ENCODE measurements at places on chromosomes 7 and 10. TPM values are rescaled to one million over a fixed set of nuclear protein-coding genes. Genes with fewer than 3 reads are reported as not detected.
A peak's percentile ranks its signal among the peaks of the same experiment; 100 is the strongest.

DNA sequence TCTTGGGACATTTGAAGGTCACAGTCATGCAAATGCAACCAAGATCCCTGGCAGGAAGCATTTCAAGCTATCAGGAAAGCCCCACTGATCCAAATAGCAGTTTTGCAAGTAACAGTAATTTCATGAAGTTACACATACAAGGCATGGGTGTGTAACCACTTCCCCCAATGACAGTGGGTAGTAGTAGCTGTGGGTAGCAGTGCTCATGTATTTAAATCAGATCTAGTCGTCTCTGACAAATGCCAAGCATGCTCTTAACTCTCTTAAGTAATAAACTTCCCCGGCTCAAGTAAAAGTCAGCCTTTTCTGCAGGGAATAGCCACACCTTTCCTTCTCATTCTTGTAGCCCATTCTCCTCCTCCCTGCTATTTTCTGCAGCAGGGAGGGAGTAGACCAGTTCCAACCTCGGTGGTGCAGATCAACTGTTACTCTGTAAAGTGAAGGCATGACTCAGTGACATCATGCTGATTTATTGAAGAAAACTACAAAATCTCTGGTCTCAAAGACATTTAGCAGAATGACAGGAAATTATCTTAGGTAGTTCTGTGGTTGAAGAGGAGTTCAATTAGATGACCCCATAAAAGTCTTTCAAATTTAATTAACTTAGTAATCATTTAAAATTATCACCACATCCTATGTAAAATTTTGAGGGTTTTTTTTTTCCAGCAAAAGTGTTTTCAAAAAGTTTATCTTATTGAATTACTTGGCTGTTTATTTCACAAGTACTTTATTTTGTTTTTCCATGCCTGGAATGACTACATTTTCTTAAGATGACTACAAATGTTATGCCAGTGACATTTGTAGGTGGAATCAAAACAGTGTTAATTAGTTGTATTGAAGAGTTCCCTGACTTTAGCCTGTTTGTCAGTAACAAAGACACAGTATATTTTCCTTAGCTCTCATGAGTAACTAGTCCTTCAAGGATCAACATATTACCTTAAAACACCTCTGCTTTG lies 568.3 kb downstream of the INHBA start:
- DNase-seq = peak; percentile 78

SH2D4B gene
- not detected for total RNA-seq

DNA sequence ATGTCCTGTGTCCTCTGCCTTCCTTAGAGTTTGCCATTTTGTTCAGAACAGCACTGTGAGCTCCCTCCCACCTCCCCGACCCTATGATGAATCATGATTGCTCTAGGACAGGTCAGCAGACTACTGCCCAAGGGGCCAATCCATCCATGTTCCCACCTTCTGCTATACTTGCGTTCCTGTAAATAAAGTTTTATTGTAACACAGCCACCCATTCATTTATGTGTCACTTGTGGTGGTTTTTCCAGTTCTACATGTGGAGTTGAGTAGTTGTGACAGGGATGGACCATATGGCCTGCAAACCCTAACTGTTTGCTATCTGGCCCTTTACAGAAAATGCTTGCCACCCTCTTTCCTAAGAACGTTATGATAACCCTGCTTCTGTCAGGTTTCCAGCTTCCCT lies 387.8 kb downstream of the SDK1 start:
- no peak for DNase-seq

DNA sequence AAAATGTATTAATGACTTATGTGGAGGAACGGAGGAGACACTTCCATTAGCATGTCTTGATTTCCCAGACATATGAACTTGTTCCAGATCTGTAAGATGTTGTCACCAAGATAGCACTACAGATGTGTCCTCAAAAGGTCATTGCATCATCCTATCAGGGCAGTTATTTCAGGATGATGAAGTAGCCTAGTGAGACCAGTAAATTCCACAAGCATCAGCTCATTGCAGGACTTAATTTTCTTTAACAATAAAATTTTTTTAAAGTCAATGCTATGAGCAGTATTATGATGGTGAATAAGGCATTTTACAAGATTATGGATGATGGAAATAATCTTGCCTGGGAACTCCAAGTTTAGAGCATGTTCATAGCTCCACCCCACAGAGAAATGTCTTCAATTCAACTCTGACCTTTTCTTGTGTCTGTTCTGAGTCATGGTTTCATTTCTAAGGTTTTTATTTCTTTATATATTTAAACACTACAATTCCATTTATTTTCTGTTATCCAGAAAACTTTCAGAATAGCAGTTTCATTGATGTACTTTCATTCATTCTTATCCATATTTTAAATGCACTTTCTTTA lies 1203.3 kb upstream of the CELF2 start:
- no peak for DNase-seq

- DNase-seq = no peak
These were observed 12.7 kb downstream of the XRCC2 start for GRCh38 chr7:152663148-152663740.

DNA sequence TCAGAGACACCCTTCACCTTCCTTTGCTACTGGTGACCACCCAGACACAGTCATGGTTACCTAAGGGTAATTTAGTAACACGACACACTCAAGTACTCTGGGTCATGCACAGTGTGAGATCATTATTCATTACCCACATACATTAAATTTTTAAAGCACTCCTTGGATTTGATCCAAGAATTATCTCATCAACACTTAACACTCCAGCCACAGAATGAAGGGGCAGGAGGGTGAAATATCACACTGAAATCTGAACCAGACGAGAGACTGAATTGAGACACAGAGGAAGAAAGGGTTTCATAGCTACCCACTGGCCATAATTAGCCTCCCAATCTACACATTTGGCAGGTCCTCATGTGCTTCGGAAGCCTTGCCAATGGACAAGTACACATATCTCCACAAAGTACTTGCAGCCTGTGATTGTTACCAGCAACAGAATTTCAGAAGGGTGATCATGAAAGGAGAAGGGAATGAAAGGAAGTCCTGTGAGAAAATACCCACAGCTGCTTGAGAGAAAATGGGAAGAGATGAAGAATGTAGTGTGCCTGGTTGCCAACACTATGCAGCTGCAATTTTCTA lies 189.3 kb downstream of the POLR1F start:
- DNase-seq = peak; percentile 35

DNA sequence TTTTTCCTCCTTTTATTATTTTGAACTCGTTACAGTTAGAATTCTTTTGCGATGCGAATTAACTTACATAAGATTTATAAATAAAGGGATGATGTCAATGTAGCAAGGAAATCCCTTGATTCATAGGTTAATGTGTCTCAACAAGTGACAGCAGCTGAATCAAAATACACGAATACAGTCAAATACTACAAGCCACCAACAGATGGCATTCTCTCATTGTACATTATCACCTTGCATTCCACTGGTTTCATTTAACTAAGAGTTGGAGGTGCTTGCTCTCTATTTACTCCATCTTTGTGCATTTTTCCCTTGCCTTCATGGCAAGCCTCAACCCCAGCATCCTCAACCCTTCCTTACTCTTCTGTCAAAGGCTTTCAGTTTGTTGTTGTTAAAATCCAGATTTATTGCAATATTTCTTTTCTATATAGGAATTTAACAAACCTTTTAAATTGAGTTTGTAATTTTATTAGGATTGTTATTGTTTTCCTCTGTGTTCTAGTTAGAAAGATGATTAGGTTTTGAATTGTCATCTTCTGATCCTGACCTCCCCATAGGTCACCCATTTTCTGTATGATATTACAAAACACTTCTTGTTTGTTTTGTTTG lies 78.3 kb downstream of the SLC25A40 start:
- DNase-seq = peak; percentile 61

SPOCK2 gene
- 0.27 TPM for total RNA-seq

CPA5 gene
- total RNA-seq = 0.25 TPM

C10orf67 gene
- 0.11 TPM for total RNA-seq

GRCh38 chr10:72663971-72664370 lies 28.0 kb upstream of the MCU start:
- no peak for DNase-seq

TMEM213 gene
- not detected for total RNA-seq

ABCB4 gene
- total RNA-seq = not detected

SLC26A3 gene
- not detected for total RNA-seq

- DNase-seq = no peak
These were observed 92.2 kb upstream of the ZPBP start for GRCh38 chr7:50185208-50185607.

MMP21 gene
- total RNA-seq = not detected

- no peak for DNase-seq
These were observed 14.2 kb upstream of the FRMPD2 start for GRCh38 chr10:48288661-48289060.

- DNase-seq = no peak
These were observed 90.0 kb downstream of the LARP4B start for GRCh38 chr10:841535-841934.

PDE6C gene
- total RNA-seq = not detected

DNA sequence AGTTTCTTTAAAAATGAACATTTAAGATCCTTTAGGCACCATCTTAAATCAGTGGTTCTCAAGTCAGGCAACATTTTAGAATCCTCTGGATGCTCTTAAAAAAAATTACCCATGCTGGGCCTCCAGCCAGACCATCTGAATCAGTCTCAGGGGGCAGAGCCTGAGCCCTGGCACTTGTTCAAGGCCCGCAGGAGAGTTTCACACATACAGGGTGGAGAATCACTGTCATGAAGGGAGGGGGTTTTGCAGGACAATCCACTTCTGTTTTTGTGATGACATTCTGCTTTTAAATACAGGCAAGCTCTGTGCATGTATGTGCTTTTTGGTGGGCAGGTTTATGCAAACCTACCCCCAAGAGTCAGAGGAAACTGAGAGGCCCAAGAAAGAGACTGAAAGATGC lies 268.6 kb downstream of the SEC23IP start:
- no peak for DNase-seq

NMT2 gene
- 16.5 TPM for total RNA-seq

PAOX gene
- 1.8 TPM for total RNA-seq

GRCh38 chr7:16369855-16370254 lies 51.5 kb downstream of the CRPPA start:
- no peak for DNase-seq

DNA sequence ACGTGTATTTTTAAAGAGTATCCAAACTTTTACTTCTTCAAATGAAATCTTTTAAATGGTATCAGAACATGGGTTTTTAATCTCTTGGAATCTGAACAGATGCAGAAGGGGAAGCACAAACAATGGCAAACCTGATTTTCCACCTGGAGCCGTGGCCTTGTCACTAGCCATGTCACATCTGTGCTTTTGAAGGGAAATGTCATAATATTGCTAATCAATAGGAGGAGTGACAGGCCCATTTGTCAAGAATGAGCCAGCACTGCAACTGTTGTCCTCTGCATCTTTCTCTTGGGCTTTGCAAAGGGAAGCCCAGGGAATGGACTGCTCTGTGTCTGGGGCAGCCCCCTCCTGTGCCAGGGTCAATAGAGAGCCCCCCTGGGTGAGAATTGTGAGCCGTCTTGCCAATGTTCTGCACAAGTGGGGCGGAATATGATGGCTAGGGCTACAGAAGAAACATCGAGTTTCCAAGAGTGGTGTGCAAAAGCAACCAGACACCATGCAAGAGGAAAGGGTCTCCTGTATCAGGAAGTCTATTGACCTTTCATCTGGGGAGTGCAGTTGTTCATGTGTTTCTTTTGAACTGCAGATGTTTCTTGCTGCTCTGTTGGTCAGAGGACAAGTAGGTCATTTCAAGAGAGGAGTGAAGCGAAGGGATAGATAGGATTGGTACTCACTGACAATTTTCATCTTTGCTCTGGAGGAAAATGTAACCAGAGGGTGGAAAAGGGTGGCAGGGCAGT lies 181.8 kb upstream of the NPVF start:
- DNase-seq = no peak

SPDYE8 gene
- not detected for total RNA-seq

RASA4B gene
- total RNA-seq = 0.53 TPM

- DNase-seq = no peak
These were observed 58.7 kb upstream of the KMT2E start for GRCh38 chr7:104955276-104955675.

- peak; percentile 49 for DNase-seq
These were observed at the start of gene SLC37A3 for GRCh38 chr7:140397784-140398750. TSS of gene SLC37A3 (minus strand) at chr7:140398530. CDS start at chr7:140382526, 16,004 bp downstream.

DNA sequence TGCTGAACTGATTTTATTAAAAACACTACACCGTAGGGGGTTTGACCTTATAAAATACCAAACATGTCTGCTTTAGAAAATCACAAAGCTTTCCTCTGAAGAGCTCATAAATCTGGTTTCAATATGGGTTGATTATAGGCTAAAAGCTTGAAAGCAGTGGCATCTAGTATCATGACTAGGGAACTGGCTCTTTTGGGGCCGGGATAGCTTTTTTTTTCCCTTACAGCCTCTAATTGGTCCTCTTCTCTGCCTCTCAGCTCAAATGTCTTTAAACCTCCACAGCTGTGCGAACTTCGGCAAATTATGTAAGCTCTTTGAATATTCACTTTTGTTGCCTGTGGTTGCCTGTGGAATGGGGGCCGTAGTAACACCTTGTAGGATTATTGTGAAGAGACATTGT lies 8.4 kb downstream of the BAMBI start:
- DNase-seq = no peak

GRCh38 chr7:35707422-35707821 lies 12.5 kb upstream of the HERPUD2 start:
- peak; percentile 77 for DNase-seq

DNA sequence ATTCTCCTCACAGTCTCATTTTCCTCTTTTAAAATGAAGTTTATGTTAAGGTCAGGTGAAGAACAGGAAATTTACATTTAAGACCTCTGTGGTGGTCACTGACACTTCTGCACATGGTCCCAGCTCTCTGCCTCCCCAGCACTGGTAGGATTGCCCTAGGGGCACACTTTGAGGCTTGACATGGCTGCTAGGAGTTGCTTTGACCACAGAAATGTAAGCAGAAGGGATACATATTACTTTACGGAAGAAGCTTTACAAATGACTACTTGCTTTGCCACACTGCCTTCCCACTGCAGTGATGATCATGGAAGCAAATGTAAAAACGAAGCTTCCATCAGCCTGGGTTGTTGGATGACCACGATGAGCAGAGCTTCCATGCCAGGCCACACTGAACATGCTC lies 53.1 kb upstream of the RSU1 start:
- no peak for DNase-seq

DNA sequence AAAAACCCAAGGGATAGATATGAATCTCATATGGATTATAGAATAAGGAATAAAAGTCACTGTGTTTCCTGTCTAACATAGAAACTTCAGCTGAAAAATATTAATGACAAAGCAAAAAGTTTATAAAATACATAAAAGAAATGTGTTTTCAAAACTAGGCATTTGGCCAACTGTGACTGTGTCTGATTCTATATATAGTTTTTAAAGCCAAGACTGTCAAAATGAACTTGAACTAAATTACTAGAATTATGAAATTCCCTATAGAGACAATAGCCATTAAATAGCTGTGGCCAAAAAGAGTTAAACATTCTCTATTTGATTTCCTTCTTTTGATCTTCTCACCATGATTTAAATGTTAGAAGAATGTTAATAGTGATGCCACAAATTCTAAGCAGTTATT lies 311.2 kb upstream of the SEMA3D start:
- no peak for DNase-seq

GRCh38 chr10:124593431-124593985 lies 131.9 kb downstream of the LHPP start:
- DNase-seq = no peak

GRCh38 chr10:63515002-63515763 lies 6.0 kb upstream of the REEP3 start:
- DNase-seq = peak; percentile 77

GRCh38 chr7:152329469-152329868 lies 106.3 kb downstream of the KMT2C start:
- no peak for DNase-seq

NOS3 gene
- 5.3 TPM for total RNA-seq

WNT2 gene
- not detected for total RNA-seq

Data from foreskin keratinocyte (primary cell).